ENCODE measurements at places on chromosomes 5 and 9. TPM values are rescaled to one million over a fixed set of nuclear protein-coding genes. Genes with fewer than 3 reads are reported as not detected.

Gene CEP120
- total RNA-seq = 22.4 TPM

Gene RANBP17
- total RNA-seq = 27.9 TPM

Gene ARAP3
- total RNA-seq = 10.9 TPM

Gene NEURL1B
- 46.1 TPM for total RNA-seq

Gene HTR1A
- total RNA-seq = not detected

Gene TMEFF1
- 3.0 TPM for total RNA-seq

Gene DRD1
- total RNA-seq = 0.21 TPM

Gene INPP5E
- 8.4 TPM for total RNA-seq

Measured in tongue (tissue), 3 donors.